ENCODE measurements at places on chromosomes 13 and 19. TPM values are rescaled to one million over a fixed set of nuclear protein-coding genes. Genes with fewer than 3 reads are reported as not detected.

DNA sequence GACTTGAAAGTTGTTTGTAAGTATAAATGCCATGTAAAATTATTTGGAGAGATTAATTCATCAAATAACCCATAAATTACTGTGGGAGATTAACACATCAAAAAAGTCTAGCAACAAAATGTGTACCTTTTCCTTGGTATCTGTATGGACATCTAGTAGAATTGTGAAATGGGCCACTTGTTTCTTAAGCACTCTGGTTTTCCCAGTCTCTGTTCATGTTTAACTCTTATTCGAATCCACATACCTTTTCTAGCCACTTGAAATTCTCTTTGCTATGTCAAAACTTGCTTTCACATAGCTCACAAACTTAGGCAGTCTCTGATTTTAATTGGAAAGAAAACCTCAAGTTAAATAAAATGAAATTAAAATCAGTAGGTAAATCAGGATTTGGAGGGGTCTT is 470.6 kb downstream of the LMO7 start:
- H3K4me3 ChIP-seq = no peak overlapping the region
- no peak for DNase-seq
- H3K36me3 ChIP-seq = no peaks in the 10 kb centered on the region
- H3K27ac ChIP-seq = no peak overlapping the region
- H3K27me3 ChIP-seq = no peaks in the 10 kb centered on the region

GRCh38 chr19:5232798-5233505 is 107.7 kb downstream of the PTPRS start:
- no peaks in the 10 kb centered on the region for H3K36me3 ChIP-seq
- no peaks in the 10 kb centered on the region for H3K4me1 ChIP-seq
- H3K27ac ChIP-seq = no peak overlapping the region
- H3K27me3 ChIP-seq = no peaks in the 10 kb centered on the region
- no peak overlapping the region for H3K4me3 ChIP-seq

The ZNF497 gene
- 1.7 TPM for total RNA-seq

The RNF225 gene
- 0.73 TPM for total RNA-seq

The ZNF850 gene
- 7.2 TPM for total RNA-seq

DNA sequence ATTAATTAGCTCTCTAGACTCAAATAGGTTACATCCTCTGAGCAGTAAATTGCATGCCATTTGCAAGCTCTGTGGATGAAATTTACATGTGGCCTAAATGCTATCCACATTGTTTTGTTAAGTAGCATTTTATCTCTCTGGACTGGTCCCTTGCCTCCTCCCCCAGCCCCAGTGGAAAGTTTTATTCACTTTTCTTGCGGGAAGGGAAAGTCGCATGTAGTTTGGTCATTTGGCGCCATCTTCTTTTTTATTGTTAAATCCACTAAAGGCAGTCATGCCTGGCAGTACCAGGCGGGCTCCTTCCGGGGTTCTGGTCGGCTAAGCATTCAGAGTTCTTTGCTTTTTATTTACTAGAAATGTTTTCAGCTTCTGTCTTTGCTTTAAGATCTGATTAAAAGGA is 188.7 kb downstream of the TM9SF2 start:
- no peaks in the 10 kb centered on the region for H3K27me3 ChIP-seq
- no peak overlapping the region for H3K4me3 ChIP-seq
- DNase-seq = no peak
- no peaks in the 10 kb centered on the region for H3K4me1 ChIP-seq

DNA sequence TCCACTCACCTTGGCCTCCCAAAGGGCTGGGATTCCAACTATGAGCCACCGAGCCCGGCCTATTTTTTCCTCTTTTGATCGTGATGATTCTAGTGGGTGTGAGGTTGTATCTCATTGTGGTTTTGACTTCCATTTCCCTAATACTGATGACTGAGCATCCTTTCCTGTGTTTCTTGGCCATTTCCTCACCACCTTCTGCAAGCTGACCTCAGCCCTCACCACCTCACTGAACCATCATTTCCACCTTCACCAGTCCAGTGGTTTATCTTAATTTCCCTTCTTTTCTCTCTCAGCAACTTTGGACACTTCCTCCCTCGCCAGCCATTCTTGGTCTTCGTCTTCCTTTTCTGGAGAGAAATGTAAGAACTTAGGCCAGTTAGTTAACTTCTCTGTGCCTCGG is 13.0 kb upstream of the BICRA start:
- H3K27me3 ChIP-seq = no peaks in the 10 kb centered on the region
- no peak for DNase-seq

- H3K36me3 ChIP-seq = no peaks in the 10 kb centered on the region
- DNase-seq = no peak
- H3K27me3 ChIP-seq = no peaks in the 10 kb centered on the region
- peaks cover 7% of the 10 kb centered on the region for H3K4me1 ChIP-seq
- H3K4me3 ChIP-seq = no peak overlapping the region
These were observed 2018.0 kb upstream of the PCDH20 start for GRCh38 chr13:63433546-63434150.

The TYROBP gene
- total RNA-seq = not detected

GRCh38 chr13:26540334-26540733 is 17.1 kb upstream of the WASF3 start:
- H3K4me1 ChIP-seq = no peaks in the 10 kb centered on the region
- H3K27me3 ChIP-seq = no peaks in the 10 kb centered on the region
- H3K27ac ChIP-seq = no peak overlapping the region
- no peak for DNase-seq

The PDX1 gene
- 3.7 TPM for total RNA-seq

- DNase-seq = peak; percentile 86
- no peaks in the 10 kb centered on the region for H3K36me3 ChIP-seq
- H3K27me3 ChIP-seq = no peaks in the 10 kb centered on the region
These were observed 27.5 kb downstream of the DPRX start for GRCh38 chr19:53659292-53659691.

DNA sequence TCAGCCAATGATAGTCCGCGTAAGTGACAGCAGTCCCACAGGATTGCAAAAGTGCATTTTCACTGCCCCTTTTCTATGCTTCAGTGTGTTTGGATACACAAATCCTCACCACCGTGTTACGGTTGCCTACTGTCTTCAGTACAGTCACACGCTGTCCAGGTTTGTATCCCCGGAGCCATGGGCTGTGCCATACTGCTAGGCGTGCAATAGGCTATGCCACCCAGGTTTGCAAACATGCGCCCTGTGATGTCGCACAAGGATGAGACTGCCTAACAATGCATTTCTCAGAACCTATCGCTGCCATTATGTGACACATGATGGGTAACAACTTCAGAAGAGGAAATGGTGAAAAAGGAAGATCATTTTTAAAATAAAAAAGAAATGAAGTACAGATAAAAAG is 16.8 kb upstream of the ADPRHL1 start:
- no peak for DNase-seq
- H3K4me1 ChIP-seq = no peaks in the 10 kb centered on the region
- no peak overlapping the region for H3K27ac ChIP-seq
- H3K4me3 ChIP-seq = no peak overlapping the region

DNA sequence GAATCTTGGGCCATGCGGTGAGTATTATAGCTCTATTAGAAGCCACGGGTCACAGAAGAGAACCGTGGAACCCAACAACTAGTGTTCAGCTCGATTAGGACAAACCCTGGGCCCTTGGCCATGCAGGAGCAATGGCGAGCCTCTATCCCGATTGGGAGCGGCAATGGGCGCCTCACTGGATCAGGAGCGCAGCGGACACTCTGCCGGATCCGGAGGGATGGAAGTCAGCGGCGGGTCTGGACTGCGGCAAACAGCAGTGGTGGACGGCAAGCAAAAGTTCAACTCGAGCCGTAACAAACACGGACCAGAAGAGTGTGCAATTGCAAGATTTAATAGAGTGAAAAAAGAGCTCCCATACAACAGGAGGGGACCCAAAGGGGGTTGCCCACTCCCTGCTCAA is 1481.9 kb downstream of the PCDH9 start:
- H3K4me3 ChIP-seq = no peak overlapping the region
- H3K27ac ChIP-seq = no peak overlapping the region
- DNase-seq = no peak
- H3K36me3 ChIP-seq = no peaks in the 10 kb centered on the region
- H3K4me1 ChIP-seq = no peaks in the 10 kb centered on the region

The HRC gene
- total RNA-seq = not detected

DNA sequence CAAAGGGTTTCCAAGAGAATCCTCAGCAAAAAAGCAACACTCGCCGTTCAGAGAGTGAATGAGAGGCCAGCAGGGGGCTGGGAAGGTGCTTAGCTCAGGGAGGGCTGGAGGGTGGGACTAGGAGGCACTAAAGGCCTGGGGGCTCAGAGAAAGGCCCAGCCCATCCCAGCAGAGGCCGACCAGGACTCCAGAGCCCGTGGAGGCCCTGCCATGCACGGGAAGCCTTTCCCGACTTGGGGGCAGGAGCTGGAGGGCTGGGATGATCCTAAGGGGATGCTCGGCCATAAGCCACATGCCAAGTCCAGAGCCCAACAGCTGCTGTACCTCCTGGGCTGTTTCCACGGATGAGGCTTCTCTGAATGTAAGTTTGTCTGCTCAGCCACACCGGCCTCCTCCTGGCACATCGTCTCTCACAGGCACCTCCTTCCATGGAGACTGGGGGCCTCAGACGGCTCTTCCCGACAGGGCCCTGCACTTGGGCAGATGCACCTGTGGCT is 19.5 kb downstream of the RASA3 start:
- H3K4me1 ChIP-seq = peaks cover 13% of the 10 kb centered on the region
- no peaks in the 10 kb centered on the region for H3K27me3 ChIP-seq
- no peak overlapping the region for H3K4me3 ChIP-seq
- no peak overlapping the region for H3K27ac ChIP-seq
- no peaks in the 10 kb centered on the region for H3K36me3 ChIP-seq

- H3K27ac ChIP-seq = no peak overlapping the region
- H3K4me1 ChIP-seq = no peaks in the 10 kb centered on the region
- H3K27me3 ChIP-seq = no peaks in the 10 kb centered on the region
- H3K4me3 ChIP-seq = no peak overlapping the region
- no peak for DNase-seq
These were observed 12.5 kb downstream of the ZNF714 start for GRCh38 chr19:21094347-21095025.

The POU2F2 gene
- 1.5 TPM for total RNA-seq

The ZNF880 gene
- total RNA-seq = 1.8 TPM

- peaks cover 42% of the 10 kb centered on the region for H3K4me1 ChIP-seq
- no peak overlapping the region for H3K4me3 ChIP-seq
- no peaks in the 10 kb centered on the region for H3K27me3 ChIP-seq
- no peaks in the 10 kb centered on the region for H3K36me3 ChIP-seq
- DNase-seq = peak; percentile 80
These were observed 340.8 kb downstream of the KLF5 start for GRCh38 chr13:73399347-73400216.

- H3K27me3 ChIP-seq = no peaks in the 10 kb centered on the region
- H3K4me1 ChIP-seq = no peaks in the 10 kb centered on the region
- no peak overlapping the region for H3K27ac ChIP-seq
- no peaks in the 10 kb centered on the region for H3K36me3 ChIP-seq
These were observed 7.2 kb upstream of the NUP62 start for GRCh38 chr19:49936549-49936948.

DNA sequence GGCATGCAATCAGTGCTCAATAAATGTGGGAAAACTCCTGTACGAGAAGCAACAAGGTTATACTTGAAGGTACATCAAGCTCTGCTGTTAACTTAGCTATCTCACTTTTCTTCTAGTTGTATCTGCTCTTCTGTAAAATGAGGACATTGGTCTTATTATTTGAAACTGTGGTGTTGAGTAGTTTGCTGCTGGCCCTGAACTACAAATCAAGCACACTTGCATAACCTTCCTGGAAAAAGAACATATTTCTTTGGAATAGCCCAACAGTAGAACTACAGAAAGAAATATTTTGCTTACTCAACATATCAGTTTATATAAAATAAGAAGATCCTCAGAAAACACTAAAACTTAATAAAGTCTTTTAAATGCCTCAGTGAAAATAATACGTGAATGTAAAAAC is 203.0 kb downstream of the KCTD12 start:
- no peaks in the 10 kb centered on the region for H3K36me3 ChIP-seq
- H3K27me3 ChIP-seq = no peaks in the 10 kb centered on the region
- DNase-seq = no peak
- H3K4me1 ChIP-seq = no peaks in the 10 kb centered on the region
- no peak overlapping the region for H3K27ac ChIP-seq

DNA sequence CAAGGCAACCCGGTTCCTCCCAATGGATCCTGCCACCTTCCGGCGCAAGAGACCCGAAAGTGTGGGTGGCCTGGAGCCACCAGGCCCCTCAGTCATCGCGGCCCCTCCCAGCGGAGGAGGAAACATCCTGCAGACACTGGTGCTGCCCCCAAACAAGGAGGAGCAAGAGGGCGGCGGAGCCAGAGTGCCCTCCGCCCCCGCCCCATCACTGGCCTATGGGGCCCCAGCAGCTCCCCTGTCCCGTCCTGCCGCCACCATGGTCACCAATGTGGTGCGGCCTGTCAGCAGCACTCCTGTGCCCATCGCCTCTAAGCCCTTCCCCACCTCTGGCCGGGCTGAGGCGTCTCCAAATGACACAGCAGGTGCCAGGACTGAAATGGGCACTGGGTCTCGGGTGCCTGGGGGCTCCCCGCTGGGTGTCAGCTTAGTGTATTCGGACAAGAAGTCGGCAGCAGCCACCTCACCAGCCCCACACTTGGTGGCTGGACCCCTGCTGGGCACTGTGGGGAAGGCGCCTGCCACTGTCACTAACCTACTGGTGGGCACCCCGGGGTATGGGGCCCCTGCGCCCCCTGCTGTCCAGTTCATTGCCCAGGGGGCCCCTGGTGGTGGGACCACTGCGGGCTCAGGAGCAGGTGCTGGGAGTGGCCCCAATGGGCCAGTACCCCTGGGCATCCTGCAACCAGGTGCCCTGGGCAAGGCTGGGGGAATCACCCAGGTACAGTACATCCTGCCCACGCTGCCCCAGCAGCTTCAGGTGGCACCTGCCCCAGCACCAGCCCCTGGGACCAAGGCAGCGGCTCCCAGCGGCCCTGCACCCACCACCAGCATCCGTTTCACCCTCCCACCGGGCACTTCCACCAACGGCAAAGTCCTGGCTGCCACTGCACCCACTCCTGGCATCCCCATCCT is 11.2 kb upstream of the PRR19 start:
- H3K27me3 ChIP-seq = no peaks in the 10 kb centered on the region
- peaks cover 9% of the 10 kb centered on the region for H3K4me1 ChIP-seq
- H3K4me3 ChIP-seq = no peak overlapping the region
- H3K27ac ChIP-seq = no peak overlapping the region
- peak; percentile 64 for DNase-seq
- H3K36me3 ChIP-seq = peaks cover 3% of the 10 kb centered on the region

- H3K4me3 ChIP-seq = no peak overlapping the region
- H3K27me3 ChIP-seq = no peaks in the 10 kb centered on the region
- no peak for DNase-seq
- no peaks in the 10 kb centered on the region for H3K36me3 ChIP-seq
These were observed 134.5 kb upstream of the TMTC4 start for GRCh38 chr13:100809129-100809390.

The LRRC8E gene
- total RNA-seq = 6.5 TPM

The CGB3 gene
- not detected for total RNA-seq

DNA sequence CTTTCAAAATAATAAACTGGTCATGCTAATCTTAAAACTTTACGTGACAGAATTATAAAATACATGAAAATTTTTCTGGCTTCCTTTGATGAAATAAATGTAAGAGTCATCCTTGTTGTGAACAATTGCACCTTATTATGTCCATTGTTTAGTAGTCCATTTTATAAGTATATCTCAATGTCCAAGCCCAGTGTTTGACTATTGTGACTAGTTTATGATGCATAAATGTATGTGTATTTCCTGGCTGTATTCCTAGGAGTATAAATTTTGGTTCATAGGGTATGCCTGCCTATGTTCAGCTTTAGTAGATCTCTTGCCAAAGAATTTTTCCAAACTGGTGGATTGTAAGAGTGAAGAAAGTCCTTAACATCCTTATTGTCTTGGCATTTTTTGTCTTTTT is 2895.5 kb upstream of the PCDH20 start:
- no peak overlapping the region for H3K27ac ChIP-seq
- no peak overlapping the region for H3K4me3 ChIP-seq
- no peaks in the 10 kb centered on the region for H3K4me1 ChIP-seq
- DNase-seq = no peak
- no peaks in the 10 kb centered on the region for H3K36me3 ChIP-seq

The IER2 gene
- 72.0 TPM for total RNA-seq

The PEAK3 gene
- not detected for total RNA-seq

The PRTN3 gene
- total RNA-seq = not detected

Measured in Caco-2 (cell line).